ENCODE measurements at places on chromosomes 5 and 9. TPM values are rescaled to one million over a fixed set of nuclear protein-coding genes. Genes with fewer than 3 reads are reported as not detected.

The CDH9 gene
- total RNA-seq = not detected

The THG1L gene
- total RNA-seq = 10.5 TPM

The KCNT1 gene
- 0.39 TPM for total RNA-seq

The RABL6 gene
- total RNA-seq = 69.0 TPM

The IL13 gene
- 0.98 TPM for total RNA-seq

The SLC6A3 gene
- total RNA-seq = not detected

The NANS gene
- 74.4 TPM for total RNA-seq

The SLC6A18 gene
- total RNA-seq = not detected

The RETREG1 gene
- 90.9 TPM for total RNA-seq

The CYLC2 gene
- total RNA-seq = not detected

The IRX1 gene
- 1.9 TPM for total RNA-seq

The GADD45G gene
- total RNA-seq = 26.4 TPM

The IFNA13 gene
- total RNA-seq = not detected

The ABO gene
- 10.4 TPM for total RNA-seq

The SLC4A9 gene
- total RNA-seq = not detected

The FOXD4 gene
- total RNA-seq = not detected

The SLC36A3 gene
- total RNA-seq = not detected

The FAM13B gene
- 77.1 TPM for total RNA-seq

The SPINK5 gene
- 1.3 TPM for total RNA-seq

The CBY3 gene
- total RNA-seq = not detected

The GDA gene
- not detected for total RNA-seq

The PRR7 gene
- total RNA-seq = 5.1 TPM

The PRLR gene
- 4.8 TPM for total RNA-seq

The FOXI1 gene
- total RNA-seq = not detected

The SLCO4C1 gene
- total RNA-seq = not detected

The UBQLN1 gene
- 114 TPM for total RNA-seq
